Suprapubic skin (tissue), 4 donors: ENCODE measurements at places on chromosomes 6 and 20. TPM values are rescaled to one million over a fixed set of nuclear protein-coding genes. Genes with fewer than 3 reads are reported as not detected.

- DNase-seq, result no peak
Measured at GRCh38 chr20:5834436-5835005, 84.3 kb downstream of the SHLD1 start.

DNA sequence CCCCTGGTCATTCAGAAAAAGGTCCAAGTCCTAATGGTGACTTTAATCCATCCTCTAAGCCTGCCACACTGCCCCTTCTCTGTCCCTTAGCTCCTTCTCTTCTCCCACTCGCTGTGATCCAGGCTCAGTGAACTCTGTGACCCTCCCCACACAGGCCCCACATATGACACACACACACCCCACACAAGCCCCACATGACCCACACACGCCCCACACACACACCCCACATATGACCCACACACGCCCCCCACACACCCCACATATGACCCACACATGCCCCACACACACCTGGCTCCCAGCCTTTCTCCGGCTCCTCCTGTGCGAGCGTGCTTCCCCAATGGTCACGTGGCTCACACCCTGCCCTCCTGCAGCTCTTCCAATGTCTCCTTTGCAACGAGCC is 528.4 kb upstream of the AGPAT4 start:
- DNase-seq, result no peak

DNA sequence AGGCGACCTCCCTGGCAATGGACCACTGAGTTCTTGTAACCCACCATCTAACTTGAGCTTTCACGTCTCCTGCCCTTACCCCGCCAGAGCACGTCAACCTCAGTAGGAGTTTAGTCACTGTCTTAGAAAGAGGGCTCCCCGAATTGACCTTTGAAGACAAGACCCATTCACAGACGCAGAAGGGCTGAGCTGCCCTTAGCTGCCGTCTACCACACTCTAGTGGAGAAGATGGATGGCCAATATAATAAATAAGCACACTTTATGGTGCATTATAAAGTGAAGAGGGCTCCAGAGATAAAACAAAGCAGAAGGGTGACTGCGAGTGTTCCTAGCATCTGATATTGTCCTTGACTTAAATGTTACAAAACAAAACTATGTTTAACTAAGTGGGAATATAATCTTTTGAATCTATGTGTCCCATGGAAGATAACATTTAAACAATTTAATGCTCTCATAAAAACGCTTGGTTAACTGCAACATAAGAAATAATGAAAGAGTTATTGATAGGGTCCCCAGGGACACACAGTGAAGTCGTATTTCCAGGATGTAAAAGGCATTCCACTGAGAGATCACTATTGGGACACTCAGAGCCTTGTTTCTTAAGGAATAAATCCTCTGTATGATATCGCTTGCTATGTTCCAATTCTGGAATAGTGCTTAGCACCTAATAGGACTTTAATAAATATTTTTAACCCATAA is 261.1 kb downstream of the THBS2 start:
- DNase-seq, result no peak

GRCh38 chr6:123515715-123516114 is 121.0 kb downstream of the TRDN start:
- no peak for DNase-seq

DNA sequence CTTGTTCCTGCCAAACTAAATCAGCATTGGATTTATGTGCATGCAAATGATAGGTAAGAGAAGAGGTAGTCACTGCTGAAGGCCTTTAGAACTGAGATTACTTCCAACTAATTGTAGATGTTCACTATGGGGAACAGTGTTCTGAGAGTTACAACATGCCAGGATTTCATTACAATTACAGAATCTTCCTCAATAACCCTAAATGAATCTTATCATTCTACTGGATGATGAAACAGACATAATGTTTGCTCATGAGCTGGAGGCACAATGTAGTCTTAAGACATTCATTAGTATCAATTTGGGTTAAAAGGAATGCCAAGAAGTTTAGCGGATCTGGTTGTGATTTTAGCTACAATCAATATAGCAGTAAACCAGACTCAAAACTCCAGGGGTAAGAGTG is 248.9 kb upstream of the THEMIS start:
- no peak for DNase-seq

DNA sequence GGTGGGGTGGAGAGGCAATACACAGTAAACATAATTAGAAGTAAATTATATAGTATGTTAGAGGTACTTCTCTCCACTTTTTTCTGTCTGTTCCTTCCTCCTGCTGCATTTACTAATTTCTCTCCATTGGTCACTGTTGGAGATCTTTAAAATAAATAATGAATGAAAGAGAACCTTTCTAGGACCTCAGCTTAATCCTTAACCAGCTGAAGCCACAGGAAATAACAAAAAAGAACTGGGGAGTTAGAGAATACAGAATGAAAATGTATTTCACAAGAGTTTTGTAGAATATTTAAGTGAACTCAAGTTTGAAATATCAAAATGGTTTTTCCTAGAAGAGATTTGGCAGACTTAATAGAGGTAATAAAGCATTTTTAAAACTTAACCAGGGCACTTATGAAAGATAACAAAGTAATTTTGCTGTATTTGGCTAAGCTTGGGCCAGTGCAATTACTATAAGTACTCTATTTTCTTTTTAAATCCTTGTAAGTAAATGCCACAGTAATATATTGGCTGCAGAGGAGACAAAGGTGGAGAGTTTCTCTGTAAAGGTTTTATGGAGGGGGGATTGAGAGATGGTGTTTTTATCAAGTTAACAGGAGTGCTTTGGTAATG is 405.0 kb downstream of the CDKAL1 start:
- no peak for DNase-seq

DNA sequence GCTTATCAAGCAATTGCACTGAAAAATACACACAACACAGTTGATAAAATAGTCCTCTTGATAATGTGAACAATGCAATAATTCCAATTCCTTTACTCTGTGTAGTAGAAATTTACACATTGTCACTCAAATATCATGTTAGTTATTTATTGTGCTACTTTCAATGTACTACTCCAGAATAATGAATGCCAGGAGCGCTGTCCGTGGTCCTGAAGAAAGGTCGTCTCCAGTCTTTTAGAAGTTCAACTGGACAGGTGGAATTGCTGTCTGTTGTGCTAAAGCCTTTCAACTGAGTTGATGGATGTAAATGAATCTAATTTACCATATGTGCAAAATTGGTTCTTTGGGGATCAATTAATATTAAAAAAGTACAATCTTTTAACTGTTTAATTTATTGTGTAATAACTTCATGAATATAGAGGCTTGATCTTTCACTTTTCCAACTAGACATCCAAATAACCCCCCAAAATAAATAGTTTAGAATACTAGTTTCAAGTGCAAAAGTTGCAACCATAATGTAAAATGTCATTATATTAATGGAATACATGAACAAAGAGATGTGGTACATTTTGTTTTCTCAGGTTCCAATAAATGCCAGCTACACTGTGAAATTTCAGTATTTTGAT is 3.2 kb downstream of the GRIK2 start:
- DNase-seq, result no peak

DNA sequence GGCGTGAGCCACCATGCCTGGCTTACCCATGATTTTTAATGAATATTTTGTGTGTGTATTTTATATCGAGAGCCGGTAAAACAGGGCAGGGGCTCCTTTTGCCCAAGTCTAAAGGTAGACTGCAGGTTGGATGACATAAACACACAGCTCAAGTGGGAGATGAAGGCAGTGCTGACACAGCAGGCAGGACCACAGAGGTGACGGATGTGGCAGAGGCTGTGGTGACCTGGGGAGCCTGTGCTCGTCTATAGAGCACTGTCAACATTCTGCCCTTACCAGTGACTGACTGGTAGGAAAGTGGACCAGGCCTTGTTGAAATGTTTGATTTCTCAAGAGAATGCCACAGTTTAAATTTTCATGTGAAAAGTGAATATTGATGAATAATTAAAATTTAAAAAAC is 137.5 kb downstream of the ZFP64 start:
- no peak for DNase-seq

GRCh38 chr6:7243179-7243981 is 69.6 kb downstream of the SSR1 start:
- DNase-seq, result peak; percentile 50

GRCh38 chr20:50728981-50729874 is 2.2 kb upstream of the PARD6B start:
- no peak for DNase-seq

- no peak for DNase-seq
Measured at GRCh38 chr6:74044417-74045096, 348.6 kb downstream of the CD109 start.

- DNase-seq, result no peak
Measured at GRCh38 chr6:2221726-2222274, 23.6 kb downstream of the GMDS start.

DNA sequence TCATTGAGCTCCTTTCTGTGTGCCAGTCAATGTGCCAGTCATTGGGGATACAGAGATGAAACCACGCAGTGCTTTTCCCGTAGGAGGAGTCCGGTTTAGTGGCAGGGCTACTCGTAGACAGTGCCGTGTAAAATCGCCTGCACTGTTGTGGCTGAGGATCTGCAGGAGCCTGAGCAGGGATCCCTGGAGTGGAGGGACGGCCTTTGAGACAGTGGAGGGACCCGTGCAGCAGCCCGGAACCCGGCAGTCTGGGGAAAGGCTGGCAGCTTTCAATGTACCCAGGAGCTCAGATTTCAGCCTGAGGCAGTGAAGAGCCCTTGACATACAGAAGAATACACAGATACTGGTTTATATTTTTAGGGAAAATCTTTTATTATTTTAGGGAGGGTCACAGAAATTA is 203.3 kb downstream of the ARID1B start:
- DNase-seq, result no peak

DNA sequence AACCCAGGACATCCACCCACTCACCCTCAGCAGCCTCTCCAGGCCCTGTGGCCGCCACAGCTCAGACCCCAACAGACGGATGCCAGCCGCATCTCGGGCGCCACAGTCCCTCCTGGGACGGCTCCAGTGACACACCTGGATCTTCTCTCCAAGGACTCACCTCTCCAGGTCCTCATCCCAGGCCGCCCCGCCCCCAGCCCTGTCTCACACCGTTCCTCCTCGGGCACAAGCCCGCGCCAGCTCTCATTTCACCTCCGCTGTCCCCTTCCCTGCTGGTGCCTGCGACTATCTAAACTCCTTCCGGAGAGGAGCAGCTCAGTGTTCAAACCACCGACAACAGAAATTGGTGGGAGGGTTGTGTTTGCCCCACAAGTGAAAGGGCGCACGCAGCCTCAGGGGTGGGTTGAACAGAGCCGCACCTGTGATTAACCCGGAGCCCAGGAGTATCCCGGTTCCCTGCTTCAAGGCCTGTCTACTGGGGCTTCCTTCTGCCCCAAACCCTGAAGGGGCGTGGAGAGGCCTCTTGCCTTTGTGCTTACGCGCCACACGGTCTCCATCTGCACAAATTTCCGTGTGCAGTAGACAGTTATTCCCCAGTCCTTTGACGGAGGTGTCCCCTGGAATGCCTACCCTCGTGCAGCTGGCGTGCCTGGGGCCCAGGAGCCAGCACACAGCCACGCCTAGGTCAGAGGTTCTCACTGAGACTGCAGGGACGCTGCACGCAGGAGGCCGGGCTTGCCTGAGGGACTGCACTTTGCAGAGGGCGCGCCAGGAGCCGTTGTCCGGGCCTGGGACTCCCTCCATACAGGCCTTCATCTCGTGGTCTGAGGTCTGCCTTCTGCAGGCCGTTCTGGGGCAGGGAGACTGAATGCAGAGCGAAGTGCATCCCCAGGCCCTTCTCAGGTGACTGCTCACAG is 232.7 kb downstream of the DLL1 start:
- DNase-seq, result peak; percentile 59

DNA sequence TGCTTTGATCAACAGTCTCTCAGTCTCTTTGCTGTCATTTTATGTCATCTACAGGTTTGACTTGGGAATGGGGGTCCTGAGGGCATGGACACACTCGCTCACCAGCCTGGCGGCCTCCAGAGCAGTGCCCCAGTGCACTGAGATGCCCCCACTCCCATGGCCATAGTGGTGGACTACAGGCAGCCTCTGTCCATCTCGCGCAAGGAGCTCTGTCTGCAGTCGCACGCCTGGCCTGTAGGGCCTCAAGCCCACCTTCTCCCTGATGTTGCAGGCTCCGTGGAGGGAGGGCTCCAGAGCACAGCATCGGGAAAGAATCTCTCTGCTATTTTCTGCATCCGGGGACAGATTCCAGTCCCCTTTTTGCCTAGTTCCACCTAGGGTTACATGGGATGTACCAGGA is 22.6 kb downstream of the DDO start:
- no peak for DNase-seq

- no peak for DNase-seq
Measured at GRCh38 chr20:47188540-47188939, 168.0 kb downstream of the ZMYND8 start.

- DNase-seq, result no peak
Measured at GRCh38 chr6:143598466-143599080, 79.2 kb upstream of the PHACTR2 start.

DNA sequence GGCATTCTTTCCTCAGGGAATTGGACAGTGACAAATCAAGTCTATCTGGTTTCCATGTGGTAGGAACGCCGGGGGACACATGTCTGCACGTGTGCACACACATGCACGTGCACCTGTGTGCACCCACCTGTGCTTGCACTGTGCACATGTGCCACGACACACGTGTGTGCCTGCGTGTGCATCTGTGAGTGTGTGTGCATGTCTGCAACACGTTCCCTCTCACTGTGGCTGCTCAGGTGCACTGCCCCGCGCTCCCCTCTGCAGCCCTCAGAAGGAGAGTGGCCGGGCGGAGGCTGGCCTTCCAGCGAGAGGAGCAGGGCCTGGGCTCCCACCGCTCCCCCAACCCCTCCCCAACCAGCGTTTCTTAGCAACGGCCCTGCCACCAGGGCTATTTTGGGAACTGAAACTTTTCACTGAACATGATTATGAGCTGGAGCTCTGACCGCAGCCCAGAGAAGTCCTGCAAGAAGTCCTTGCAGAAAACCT is 147.8 kb downstream of the PHACTR3 start:
- no peak for DNase-seq

RAB44 gene
- 0.17 TPM for total RNA-seq

BNIP5 gene
- total RNA-seq, result not detected

MTO1 gene
- 34.3 TPM for total RNA-seq

MICB gene
- total RNA-seq, result 2.4 TPM

SLC17A4 gene
- not detected for total RNA-seq

TBPL1 gene
- total RNA-seq, result 10.2 TPM

SRMS gene
- not detected for total RNA-seq

SALL4 gene
- 0.08 TPM for total RNA-seq

MYMX gene
- total RNA-seq, result not detected
